ENCODE measurements at places on chromosomes 2 and 18.

DNA sequence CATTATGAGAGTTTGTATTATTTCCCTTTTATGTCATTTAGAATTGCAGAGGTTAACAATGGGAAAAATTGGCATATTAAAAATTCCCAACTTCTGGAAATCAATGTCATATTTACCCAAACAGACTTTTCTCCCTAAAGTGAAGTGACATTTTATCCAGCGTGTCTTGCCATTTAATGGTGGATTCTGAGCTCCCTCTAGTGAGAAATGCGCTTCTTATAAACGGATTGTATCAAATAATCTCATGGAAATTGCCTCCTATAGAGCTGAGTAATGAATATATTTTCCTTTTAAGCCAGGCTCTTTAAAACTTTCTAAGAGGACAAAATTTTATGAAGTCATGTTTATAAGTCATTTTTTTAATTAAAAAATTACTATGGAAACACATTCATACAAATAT lies 5.7 kb upstream of the GCFC2 start:
- DNase-seq, result no peak

DNA sequence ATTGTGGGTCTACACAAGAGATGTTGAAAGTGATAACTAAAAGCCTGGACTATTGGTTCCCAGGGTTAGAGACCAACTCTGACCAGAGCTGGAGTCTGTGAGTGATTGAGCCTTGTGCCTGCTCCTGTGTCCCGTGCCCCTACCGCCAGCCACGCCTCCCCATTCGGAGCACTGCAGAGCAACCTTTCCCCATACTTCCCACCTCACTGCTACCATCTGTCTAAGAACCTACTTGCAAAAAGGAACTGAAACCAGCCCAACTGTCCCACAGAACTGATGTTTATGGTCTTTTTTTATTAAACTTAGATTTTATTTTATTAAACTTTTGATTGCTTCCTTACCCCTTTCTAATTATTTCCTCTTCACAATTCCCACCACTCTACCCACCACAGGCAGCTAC lies 300.3 kb upstream of the MGAT5 start:
- DNase-seq, result no peak

DNA sequence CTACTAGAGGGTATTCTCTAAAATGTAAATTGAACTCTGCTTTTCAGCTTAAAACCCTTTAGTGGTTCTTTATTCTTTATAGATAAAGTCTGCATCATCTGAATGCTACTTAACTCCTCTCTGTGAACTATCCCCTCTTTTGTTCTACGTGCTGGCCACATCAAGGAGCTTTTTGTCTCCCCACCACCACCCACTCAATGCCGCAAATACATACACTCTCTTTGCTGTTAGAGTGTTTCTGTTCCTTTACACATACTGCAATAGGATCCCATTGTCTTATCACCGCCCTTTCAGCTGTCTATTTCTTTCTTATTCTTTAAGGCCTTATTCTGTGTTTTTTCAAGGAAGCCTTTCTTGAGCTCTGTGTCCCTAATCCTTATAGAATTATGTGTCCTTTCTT lies 83.3 kb downstream of the EML4 start:
- peak; percentile 13 for DNase-seq

- no peak for DNase-seq
These were observed 6.4 kb downstream of the FN1 start for GRCh38 chr2:215429424-215429823.

GRCh38 chr2:136107051-136108033 lies 10.6 kb downstream of the CXCR4 start:
- no peak for DNase-seq

DNA sequence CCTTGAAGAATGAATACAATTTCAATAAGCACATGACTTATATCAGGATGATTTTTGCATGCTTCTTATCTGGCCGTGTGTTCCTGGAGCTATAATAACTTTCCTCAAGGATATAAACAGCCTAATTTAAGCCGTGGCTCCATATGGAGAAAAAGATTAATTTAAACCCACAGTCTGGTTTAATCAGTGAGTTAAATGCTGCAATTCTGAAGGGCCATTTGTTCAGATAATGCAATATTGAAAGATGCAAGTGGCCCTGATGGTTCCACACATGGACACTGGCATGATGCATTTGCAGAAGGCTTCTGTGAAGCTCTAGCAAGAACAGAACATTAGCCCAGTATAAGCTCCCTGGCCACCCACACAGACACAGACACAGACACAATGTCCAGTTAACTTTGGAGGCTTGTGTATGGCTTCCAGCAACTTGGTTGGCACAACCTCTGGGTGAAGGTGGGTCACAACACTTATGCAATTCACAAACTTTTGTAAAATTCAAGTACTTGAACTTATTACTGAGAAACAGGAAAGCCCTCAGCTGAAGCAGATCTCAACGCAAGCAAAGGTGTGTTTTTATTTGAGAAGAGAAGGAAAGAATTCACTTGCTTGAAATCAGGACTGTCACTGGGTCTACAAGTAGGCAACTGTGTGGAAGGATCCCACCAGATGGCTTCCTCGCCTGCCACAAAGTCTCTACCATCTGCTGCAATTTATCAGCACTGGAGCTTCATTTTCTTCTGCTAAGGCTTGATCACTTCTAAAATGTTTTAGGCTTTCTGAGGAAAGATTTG lies 63.3 kb downstream of the MDH1 start:
- no peak for DNase-seq

DNA sequence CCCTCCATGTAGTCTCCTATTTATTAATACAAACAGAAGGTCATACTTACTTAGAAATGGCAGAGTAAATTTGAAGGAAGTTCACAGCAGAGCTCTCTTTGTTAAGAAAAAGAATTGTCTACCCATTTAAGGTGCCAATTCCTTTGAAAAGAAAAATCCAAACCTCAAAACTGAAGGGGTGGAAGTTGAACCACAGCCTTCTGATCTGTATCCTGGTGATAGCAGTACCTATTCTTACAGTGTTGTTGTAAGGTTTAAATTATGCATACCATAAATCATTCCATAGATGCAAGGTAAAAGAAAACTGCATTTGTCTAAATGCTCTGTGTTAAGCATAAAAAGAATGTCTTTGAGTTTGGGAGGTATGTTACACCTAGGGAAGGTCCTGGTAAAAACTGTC lies 47.6 kb downstream of the COBLL1 start:
- DNase-seq, result no peak

- DNase-seq, result peak; percentile 53
These were observed 52.6 kb downstream of the NCK2 start for GRCh38 chr2:105797298-105797819.

DNA sequence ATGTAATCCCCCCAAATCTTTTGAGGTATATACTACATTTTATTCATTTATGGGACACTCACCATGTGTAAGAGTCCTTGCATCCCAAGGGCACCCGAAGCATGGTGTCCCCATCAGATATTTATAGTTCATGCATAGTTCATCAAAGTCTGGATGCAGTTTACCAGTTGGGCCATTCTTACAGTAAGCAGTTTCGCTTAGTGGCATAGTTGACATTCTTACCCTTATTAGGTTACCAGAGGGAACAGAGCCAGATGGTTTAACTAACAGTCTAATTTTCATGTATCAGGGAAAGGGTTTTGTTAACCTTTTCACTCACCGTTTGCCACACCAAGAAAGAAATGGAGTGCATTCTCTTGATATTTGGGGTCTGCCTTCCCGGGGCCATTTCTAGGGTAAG lies 7.1 kb downstream of the ZNF407 start:
- no peak for DNase-seq

GRCh38 chr2:127052771-127053691 lies 53.9 kb downstream of the BIN1 start:
- DNase-seq, result no peak

- no peak for DNase-seq
These were observed 60.6 kb downstream of the DDX1 start for GRCh38 chr2:15652252-15652651.

- no peak for DNase-seq
These were observed 57.1 kb downstream of the PDK1 start for GRCh38 chr2:172613040-172613439.

- DNase-seq, result no peak
These were observed 26.0 kb upstream of the LYPD6B start for GRCh38 chr2:149012545-149012944.

DNA sequence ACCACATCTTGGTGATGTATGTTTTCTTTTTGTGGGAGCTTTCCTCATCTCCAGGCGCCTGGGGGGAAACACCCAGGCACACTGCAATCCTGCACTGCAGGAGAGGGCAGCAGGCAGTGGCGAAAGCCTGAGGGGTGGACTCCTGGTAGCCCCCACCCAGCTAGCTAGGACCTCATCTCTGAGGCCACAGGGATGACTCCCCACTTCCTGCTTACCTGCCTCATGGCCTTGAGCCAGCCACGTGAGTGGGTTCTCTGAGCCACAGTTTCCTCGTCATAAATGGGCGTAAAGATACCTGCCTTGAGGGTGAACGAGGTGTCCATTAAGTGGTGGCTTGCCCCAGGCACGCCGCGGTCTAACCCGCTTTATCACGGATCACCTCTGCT lies 19.1 kb downstream of the TRAF3IP1 start:
- DNase-seq, result no peak

GRCh38 chr2:208265371-208265800 lies 669 bp upstream of the PIKFYVE start:
- peak; percentile 36 for DNase-seq

- DNase-seq, result no peak
These were observed 49.6 kb downstream of the CRIM1 start for GRCh38 chr2:36405183-36405582.

Data from CD4-positive, alpha-beta memory T cell (primary cell).